Natural killer cell (primary cell): ENCODE measurements at places on chromosomes 2 and 18.
A peak's percentile ranks its signal among the peaks of the same experiment; 100 is the strongest.

DNA sequence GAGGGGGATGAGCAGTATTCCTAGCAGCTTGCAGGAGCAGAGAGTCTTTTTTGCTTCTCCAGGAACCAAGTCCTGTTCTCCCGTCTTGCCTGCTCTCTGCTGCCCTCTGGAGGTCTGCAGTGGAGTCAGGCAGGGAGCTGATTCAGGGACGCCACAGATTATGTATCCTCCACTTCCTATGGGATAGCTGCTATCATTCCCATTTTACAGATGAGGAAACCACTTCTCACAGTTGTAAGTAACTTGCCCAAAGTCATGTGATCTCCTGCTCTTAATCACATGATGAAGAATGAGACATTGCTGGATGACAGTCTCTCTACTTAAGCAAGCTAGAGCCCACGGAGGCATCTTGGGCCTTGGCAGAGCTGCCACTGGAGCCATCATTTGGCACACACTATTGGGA is 8.3 kb downstream of the SLC4A5 start:
- DNase-seq: peak; percentile 89

GRCh38 chr2:43444989-43445645 is 150.7 kb downstream of the THADA start:
- no peak for DNase-seq

DNA sequence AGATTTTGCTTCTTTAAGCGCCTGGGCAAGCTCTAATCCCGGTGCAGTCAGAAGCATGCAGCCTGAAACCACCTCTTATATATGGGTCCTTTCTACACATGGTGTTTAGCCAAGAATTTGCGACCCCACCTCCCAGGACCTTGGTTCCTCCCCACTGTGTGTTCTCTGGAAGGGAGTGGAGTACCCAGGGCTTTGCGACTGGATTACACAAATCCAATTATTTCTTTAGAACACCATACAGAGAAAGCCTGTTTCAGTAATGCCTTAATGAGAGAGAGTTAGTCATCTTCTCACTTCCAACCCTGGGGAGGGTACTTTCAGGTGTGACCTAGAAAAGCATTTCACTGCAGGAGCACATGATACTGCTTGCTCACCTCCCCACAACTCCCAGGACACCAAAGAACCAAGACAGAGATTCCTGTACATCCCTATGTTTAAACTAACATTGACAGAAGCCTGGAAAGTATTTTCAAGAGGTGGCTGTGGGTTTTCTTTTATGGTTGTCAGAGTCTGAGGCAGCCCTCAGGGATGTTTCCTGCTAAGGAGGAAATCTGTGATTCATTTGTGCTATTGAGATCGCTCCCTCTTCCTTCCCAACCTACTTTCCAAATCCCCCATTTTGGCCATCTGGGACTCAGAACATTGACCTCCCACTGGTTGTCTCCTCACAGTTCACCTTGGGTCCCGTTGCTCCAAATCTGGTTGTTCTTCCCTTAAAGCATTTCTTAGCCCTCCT is at the start of gene CAPN14:
Gene CAPN14 (minus strand): TSS at position 51 of the 736 bp plus-strand sequence. CDS start 12,068 bp downstream, outside the sequence.
- DNase-seq: no peak

DNA sequence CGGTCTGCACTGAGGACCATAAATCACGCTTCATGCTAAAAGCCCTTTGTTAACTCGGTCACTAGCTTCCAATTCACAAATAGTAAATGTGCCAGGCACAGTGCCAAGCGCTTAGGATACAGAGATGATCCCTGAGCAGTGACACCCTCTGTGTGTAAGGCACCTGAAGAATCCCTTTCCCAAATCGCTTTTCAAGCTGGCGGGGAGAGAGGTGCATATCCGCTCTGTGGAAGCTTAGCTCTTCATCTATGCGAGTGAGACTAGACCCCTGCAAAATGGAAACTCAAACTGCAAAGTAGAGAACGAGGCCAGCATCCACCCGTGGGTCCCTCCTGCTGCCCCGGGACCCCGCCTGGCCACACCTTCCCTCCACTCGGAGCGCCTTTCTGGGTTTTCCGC is 2.4 kb downstream of the PIEZO2 start:
- DNase-seq: no peak

- no peak for DNase-seq
These were observed 16.1 kb upstream of the ACKR3 start for GRCh38 chr2:236553522-236553921.

DNA sequence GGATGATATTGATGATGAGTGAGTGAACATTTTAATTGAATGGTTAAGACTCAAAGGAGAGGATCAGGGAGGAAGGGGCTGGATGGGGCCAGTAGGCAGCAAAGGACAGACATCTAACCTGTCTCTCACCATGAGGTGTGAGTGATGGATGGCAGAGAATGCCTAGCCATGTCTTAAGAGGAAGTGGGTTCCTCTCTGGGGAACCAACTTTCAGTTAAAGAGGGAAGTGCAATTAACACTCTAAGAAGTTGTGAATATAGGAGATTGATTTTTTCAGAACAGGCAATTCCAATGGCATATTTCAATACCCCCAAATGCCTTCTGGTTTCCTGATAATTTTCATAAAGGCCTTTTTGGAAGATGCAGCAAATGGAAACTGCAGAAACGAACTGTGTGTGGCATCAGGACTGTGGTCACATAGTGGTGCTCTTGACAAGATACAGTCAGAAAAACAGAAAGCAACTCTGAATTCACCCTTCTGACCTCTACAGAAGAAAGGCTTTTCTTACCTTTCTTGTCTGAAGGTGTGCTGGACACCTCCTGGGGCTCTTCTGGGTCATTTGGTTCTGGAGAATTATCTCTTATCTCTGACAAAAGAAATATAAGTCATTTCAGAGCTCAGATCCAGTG is 10.2 kb downstream of the SP110 start:
- DNase-seq: no peak
